Thymus (tissue), 14 donors: ENCODE measurements at places on chromosomes 7 and 10. TPM values are rescaled to one million over a fixed set of nuclear protein-coding genes. Genes with fewer than 3 reads are reported as not detected.

- H3K36me3 ChIP-seq, result peaks cover 10% of the 10 kb centered on the region
- no peak for DNase-seq
- H3K27me3 ChIP-seq, result no peaks in the 10 kb centered on the region
- peaks cover 2% of the 10 kb centered on the region for H3K4me1 ChIP-seq
These were observed 30.4 kb downstream of the FOXK1 start for GRCh38 chr7:4712281-4713182.

- H3K4me3 ChIP-seq, result no peak overlapping the region
- H3K36me3 ChIP-seq, result no peaks in the 10 kb centered on the region
- H3K27me3 ChIP-seq, result no peaks in the 10 kb centered on the region
- no peak overlapping the region for H3K27ac ChIP-seq
These were observed 145.5 kb upstream of the AGR3 start for GRCh38 chr7:17027143-17027788.

DNA sequence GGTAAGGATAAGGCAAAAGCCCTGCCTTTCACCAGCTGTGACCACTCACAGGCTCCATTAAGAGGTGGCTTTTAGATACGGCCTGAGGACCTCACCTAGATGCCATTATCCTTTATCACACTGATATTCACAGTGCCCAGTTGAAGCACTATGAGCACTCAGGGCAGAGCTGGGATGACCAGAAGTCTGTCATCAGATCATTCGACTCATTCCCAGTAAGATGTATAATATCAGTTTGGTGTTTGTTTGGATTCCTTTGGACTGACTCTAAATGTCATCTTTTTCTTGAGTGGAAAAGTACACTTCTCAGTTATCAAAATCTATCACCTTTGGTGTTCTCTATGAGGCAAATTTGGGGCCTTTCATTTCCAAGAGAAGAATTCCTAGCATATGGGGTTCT, 18.7 kb downstream of the CCDC136 start:
- DNase-seq, result no peak
- H3K27me3 ChIP-seq, result no peaks in the 10 kb centered on the region
- no peaks in the 10 kb centered on the region for H3K4me1 ChIP-seq
- H3K4me3 ChIP-seq, result no peak overlapping the region

DNA sequence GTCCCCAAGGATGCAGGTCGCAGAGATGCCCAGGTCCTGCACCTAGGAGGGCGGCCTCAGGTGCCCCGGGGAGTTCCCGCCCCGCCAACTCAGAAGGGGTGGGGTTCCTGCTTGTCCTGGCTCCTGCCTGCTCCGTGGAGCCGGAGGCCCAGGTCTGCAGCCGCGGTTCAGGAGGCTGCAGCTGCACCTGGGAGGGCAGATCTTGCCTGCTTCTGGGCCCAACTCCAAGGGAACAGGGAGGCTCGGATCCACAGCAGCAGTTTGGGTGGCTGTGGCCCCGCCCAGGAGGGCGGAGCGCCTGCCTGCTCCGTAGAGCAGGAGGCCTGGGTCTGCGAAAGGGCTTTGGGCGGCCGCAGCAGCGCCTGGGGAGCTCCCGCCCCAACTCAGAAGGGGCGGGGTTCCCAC, 108.2 kb upstream of the EGR2 start:
- DNase-seq, result no peak
- H3K27me3 ChIP-seq, result no peaks in the 10 kb centered on the region
- no peak overlapping the region for H3K4me3 ChIP-seq
- no peaks in the 10 kb centered on the region for H3K36me3 ChIP-seq
- H3K27ac ChIP-seq, result no peak overlapping the region

GRCh38 chr10:127243490-127244272, 47.3 kb upstream of the INSYN2A start:
- H3K4me3 ChIP-seq, result no peak overlapping the region
- peak; percentile 11 for DNase-seq
- H3K36me3 ChIP-seq, result no peaks in the 10 kb centered on the region
- no peak overlapping the region for H3K27ac ChIP-seq

DNA sequence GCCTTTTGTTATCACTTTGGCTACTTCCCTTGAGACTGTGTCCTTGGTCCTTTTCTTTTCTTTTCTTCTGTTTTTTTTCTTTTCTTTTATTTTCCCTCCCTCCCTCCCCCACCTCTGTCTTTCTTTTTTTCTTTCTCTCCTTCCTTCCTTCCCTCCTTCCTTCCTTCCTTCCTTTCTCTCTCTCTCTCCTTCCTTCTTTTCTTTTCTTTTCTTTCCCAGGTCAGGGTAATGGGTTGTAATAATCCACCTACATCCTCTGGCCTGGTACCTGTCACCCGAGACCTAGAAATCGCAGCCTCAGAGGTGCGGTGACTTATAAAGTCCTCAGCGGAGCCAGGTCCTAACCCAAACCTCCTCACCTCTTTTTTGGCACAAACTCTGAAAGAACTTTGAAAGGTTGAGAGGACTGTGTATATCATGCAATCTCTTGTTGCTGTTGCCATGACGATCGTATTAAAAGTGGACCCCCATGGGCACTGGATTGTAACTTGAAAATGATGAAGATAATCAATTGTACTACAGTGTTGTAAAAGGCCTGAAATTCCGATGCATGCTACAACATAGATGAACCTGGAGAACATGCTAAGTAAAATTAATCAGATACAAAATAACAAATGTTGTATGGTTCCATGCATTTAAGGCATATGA, 140.7 kb upstream of the AGK start:
- no peak for DNase-seq
- no peaks in the 10 kb centered on the region for H3K4me1 ChIP-seq
- H3K4me3 ChIP-seq, result no peak overlapping the region
- H3K27me3 ChIP-seq, result peaks cover 5% of the 10 kb centered on the region

- H3K4me3 ChIP-seq, result no peak overlapping the region
- no peaks in the 10 kb centered on the region for H3K27me3 ChIP-seq
- DNase-seq, result no peak
- H3K36me3 ChIP-seq, result peaks cover 44% of the 10 kb centered on the region
- no peaks in the 10 kb centered on the region for H3K4me1 ChIP-seq
- H3K27ac ChIP-seq, result no peak overlapping the region
These were observed 81.6 kb upstream of the DNAJB6 start for GRCh38 chr7:157255201-157255606.

DNA sequence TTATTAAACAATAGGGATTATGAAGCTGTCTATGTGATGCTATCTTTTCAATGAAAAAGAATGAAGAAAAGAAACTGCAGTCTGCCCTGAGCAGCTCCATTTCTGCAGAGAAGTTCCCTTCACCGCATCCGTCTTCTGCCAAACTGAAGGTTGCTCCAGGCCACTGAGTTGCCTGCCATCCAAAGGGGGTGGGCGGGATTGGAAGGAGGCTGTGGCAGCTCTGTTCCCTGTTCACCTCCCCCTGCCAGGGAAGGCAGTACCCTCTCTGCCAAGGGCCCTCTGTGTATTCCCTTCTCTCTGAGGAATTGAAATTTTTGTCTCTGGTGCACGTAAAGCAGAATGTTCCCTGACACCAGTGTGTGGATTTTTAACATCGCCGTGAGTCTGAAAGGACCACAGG, 243.1 kb upstream of the GHITM start:
- H3K4me1 ChIP-seq, result no peaks in the 10 kb centered on the region
- H3K27me3 ChIP-seq, result no peaks in the 10 kb centered on the region
- DNase-seq, result no peak
- H3K27ac ChIP-seq, result no peak overlapping the region

DNA sequence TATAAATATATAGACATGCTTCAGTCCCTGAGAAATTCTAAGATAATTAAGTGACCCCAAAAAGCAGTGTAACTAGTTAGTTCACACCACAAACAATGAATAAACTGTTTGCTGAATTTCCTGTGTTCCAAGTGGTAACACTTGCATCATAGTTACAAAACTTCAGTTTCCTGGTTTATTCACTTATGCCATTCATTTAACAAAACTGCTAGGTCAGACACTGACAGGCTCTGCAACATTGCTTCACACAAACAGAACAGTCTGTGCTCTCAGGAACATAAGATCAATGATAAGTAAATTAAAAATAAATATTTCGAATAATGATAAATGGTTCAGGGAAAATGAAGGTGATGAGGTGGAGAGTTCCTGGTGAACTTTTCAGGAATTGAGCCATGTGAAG, 133.3 kb upstream of the NAMPT start:
- H3K36me3 ChIP-seq, result no peaks in the 10 kb centered on the region
- no peaks in the 10 kb centered on the region for H3K27me3 ChIP-seq
- H3K4me1 ChIP-seq, result peaks cover 11% of the 10 kb centered on the region
- H3K27ac ChIP-seq, result no peak overlapping the region
- no peak for DNase-seq

DNA sequence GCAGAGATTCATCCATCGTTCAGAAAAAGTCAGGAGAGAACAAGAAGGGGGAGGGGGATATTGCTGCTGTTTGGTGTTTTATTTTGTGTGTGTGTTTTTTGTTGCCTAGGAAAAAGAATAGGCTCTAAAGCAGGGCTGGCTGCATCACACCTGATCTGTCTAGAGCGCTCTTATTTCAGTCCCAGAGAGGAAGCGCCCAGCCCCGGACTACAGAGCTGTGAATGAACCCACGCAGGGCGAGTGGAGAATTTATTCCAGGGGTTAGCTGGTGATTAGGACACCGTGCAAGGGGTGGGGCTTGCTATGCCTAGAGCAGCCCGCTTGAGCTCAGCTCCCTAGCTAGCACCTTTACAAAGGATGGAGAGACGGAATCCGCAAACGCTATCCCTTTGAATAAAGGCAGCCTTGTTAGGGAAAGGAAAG, 621 bp upstream of the FAM13C start:
- no peak for DNase-seq
- no peaks in the 10 kb centered on the region for H3K4me1 ChIP-seq
- H3K27ac ChIP-seq, result peak overlapping the region; percentile 0

DNA sequence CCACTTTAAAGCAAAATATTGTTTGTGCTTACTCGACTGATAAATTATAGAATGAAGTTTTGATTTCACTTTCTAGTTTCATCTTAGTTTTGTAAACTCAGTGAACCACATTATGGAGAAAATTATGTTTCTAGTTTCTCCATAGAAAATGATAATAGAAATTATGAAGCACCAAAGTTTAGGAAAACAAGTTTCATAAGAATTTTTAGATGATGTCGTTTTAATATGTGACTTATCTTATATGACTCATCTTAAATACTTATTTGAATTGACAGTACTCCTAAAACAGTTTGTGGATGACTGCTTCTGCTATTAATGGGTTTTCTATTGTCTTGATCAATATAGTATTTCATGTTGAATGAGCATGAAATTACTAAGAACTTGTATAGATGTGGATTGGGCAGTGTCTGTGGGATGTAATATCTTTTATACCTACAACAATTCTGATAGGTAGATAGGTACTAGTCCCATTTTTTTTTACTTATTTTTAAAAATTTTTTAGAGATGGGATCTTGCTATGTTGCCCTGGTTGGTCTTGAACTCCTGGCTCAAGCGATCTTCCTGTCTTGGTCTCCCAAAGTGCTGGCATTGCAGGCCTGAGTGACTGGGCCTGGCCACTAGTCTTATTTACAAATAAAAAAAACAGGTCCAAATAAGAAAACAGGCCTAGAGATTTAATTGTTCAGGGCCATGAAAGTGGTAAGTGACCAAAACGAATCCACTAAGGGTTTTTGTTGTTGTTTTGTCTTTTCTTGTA, 3.7 kb downstream of the HBP1 start:
- H3K27me3 ChIP-seq, result no peaks in the 10 kb centered on the region
- no peak for DNase-seq
- no peak overlapping the region for H3K4me3 ChIP-seq
- H3K36me3 ChIP-seq, result no peaks in the 10 kb centered on the region
- no peaks in the 10 kb centered on the region for H3K4me1 ChIP-seq

DNA sequence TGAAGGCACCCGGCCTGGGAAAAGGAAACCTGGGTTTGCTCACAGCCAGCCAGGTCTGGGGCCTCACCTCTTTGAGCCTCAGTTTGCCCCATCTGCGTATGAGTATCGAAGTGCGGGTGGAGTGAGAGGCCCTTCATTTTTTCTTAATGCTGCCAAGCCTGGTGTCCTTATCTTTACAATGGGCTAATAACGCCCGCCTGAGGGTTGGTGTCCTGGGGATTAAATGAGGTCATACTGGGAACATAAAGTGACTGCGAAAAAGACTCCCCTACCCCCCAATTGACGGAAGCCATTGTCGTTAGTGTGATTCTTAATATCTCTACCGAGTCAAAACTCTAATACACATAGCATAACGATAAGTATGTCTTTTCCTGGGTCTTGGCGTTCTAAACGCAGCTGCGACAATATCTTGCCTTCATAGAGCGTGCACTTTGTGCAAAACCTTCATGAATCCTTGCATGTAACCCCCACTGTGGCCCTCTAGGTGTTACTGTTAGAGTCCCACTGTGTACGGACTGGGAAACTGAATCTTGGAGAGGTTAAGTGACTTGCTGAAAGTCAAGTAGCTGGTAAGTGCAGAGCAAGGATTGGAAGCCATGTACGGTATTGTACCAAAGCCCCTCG, 11.4 kb upstream of the GRB10 start:
- no peak overlapping the region for H3K27ac ChIP-seq
- H3K4me3 ChIP-seq, result no peak overlapping the region
- DNase-seq, result no peak
- H3K27me3 ChIP-seq, result peaks cover 43% of the 10 kb centered on the region

- H3K36me3 ChIP-seq, result no peaks in the 10 kb centered on the region
- H3K27ac ChIP-seq, result no peak overlapping the region
- no peak overlapping the region for H3K4me3 ChIP-seq
- no peaks in the 10 kb centered on the region for H3K27me3 ChIP-seq
- no peak for DNase-seq
- no peaks in the 10 kb centered on the region for H3K4me1 ChIP-seq
These were observed 157.3 kb downstream of the CACNA2D1 start for GRCh38 chr7:82286096-82286797.

GRCh38 chr7:157009778-157010587, 480 bp downstream of the MNX1 start:
- H3K27ac ChIP-seq, result no peak overlapping the region
- peaks cover 12% of the 10 kb centered on the region for H3K4me1 ChIP-seq
- no peak for DNase-seq
- H3K27me3 ChIP-seq, result peaks cover 92% of the 10 kb centered on the region
- peak overlapping the region; percentile 63 for H3K4me3 ChIP-seq

GRCh38 chr10:67697724-67698131, 1.7 kb upstream of the CTNNA3 start:
- peak; percentile 6 for DNase-seq
- H3K4me3 ChIP-seq, result no peak overlapping the region
- H3K4me1 ChIP-seq, result no peaks in the 10 kb centered on the region
- H3K36me3 ChIP-seq, result no peaks in the 10 kb centered on the region
- peaks cover 4% of the 10 kb centered on the region for H3K27me3 ChIP-seq
- H3K27ac ChIP-seq, result no peak overlapping the region

GRCh38 chr7:158975526-158976467, 119.4 kb downstream of the DYNC2I1 start:
- no peaks in the 10 kb centered on the region for H3K36me3 ChIP-seq
- H3K27me3 ChIP-seq, result no peaks in the 10 kb centered on the region

The PNLIPRP2 gene
- 0.25 TPM for polyA plus RNA-seq

The SRRM3 gene
- polyA plus RNA-seq, result 1.4 TPM

The DOCK1 gene
- polyA plus RNA-seq, result 10.2 TPM

The SORCS1 gene
- polyA plus RNA-seq, result 1.1 TPM

The TRPV6 gene
- polyA plus RNA-seq, result 1.1 TPM

The DENND2A gene
- 0.80 TPM for polyA plus RNA-seq

The CALCR gene
- polyA plus RNA-seq, result 0.07 TPM

The NXPH1 gene
- 0.07 TPM for polyA plus RNA-seq

The RBM20 gene
- 3.8 TPM for polyA plus RNA-seq
